Fibroblast of upper back skin (primary cell): ENCODE measurements at places on chromosomes 2 and 18.
A peak's percentile ranks its signal among the peaks of the same experiment; 100 is the strongest.

DNA sequence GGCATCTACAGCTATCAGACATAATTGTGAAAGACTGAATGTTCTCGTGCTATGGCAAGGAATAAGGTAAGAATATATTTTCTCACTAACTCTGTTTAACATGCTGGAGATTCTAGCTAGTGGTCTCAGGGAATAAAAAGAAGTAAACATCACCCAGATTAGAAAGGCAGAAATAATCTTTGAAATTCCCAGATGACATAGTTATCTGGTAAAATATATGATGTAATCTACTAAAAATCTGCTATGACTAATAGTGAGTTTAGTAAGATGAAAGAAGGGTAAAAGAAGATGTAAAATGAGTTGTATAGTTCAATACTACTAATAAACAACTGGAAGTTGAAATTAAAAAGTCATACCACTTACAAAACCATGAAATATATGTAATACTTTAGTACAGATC lies 134.2 kb downstream of the DSC3 start:
- DNase-seq: no peak

GRCh38 chr2:41924024-41924423 lies 123.8 kb upstream of the PKDCC start:
- no peak for DNase-seq

DNA sequence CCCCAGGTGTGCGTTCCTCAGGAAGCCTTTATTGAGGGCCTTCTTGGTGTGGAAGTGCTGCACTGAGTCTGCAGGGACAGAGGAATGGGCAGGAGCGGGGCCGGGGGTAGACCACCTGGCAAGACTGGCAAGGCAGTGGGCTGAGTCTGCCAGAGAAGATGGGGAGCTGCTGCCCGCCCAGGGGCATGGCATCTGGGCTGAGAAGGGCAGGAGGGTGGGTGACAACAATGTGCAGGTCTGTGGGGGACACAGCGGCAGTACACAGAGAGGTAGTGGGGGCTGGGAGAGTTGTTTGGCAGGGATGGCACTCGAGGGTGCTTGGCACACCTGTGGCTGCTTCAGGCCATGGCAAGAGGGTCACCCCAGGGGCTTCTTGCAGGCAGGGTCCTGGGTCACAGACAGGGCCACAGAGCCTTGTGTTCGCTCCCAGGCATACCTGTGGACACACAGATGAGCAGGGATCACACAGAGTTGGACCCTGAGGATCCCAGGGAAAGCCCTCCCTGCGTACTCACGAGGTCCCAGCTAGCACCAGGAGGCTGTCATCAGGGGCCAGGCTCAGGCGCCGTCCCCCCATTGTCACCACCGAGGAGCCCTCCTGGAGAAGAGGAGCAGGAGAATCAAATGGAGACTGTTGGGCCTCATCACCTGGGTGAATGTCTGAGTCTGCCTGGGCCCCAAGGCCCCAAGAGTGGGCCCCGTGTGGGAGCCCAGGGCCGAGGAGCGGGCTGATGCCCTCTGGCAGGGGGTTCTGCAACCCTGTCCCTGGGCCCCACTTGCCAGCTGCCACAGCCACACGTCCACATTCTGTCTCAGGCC lies 3.4 kb upstream of the OXER1 start:
- no peak for DNase-seq

GRCh38 chr2:172864182-172864581 lies 128.5 kb downstream of the RAPGEF4 start:
- no peak for DNase-seq

GRCh38 chr2:224875153-224875552 lies 159.0 kb upstream of the CCDC195 start:
- DNase-seq: no peak

DNA sequence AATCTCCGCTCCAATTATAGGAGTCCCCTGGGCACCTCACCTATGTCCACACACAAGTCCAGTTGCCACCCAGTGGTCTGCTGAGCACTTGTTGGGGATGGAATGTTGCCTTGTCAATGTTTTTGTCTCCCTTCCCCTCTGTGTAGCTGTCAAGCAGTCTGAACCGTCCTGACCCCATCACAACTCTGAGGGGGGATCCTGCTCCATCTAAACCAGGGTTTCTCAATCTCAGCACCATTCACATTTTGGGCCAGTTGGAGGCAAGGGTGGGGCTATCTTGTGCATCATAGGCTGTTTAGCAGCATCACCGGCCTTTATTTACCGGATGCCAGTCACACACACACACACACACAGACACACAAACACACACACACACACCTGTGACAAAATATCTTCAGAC lies 53.0 kb downstream of the CYP26B1 start:
- DNase-seq: no peak

DNA sequence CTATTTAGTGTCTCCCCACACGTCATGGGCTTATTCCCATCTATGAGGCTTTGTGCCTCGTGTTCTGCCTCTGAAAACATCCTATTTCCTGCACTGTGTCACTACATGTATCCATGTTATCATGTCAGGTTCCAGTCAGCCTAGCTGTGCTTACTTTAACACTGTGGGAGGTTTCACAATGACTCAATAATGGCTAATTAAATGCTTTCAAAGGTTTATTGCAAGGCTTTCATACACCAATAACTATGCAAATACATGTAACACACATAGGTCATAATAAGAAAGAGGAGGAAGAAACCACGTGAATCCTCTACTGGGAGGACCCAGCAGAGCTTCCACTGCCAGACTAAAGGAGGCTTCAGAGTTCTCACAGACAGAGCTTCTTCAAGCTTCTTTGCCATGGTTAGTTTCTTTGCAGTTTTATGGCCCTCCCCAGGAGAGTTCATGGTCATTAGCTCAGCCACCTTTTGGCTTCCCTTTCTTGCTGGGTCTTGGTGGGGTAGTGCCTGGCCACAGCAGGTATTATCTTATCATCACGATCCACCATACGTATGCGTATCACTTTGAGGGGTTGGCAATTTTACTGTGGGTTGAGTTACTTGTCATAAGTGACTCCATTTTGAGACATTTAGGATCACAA lies 5.1 kb upstream of the COLEC12 start:
- DNase-seq: no peak

GRCh38 chr2:219266886-219267285 lies 12.3 kb upstream of the DNAJB2 start:
- no peak for DNase-seq

DNA sequence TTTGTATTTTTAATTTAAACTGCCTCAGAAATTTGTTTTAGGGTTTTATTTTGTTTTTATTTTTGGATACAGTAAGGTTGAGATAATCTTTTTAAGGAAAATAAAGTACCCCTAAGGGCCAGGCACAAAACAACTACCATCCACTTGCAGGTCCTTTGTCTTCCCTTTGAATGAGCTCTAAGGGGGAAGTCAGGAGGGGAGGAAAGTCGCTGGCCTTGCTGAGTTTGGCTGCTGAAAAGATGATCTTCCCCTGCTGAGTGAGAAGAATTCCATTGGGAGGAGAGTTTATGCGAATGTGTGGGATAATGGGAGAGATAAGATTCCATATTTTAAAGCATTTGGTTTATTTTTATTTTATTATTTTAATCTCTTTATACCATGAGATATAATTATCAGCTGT lies 100.7 kb downstream of the ARHGAP15 start:
- no peak for DNase-seq

GRCh38 chr18:25813110-25813509 lies 277.3 kb downstream of the SS18 start:
- no peak for DNase-seq

- no peak for DNase-seq
These were observed 571.2 kb downstream of the ZEB2 start for GRCh38 chr2:143948710-143949109.

DNA sequence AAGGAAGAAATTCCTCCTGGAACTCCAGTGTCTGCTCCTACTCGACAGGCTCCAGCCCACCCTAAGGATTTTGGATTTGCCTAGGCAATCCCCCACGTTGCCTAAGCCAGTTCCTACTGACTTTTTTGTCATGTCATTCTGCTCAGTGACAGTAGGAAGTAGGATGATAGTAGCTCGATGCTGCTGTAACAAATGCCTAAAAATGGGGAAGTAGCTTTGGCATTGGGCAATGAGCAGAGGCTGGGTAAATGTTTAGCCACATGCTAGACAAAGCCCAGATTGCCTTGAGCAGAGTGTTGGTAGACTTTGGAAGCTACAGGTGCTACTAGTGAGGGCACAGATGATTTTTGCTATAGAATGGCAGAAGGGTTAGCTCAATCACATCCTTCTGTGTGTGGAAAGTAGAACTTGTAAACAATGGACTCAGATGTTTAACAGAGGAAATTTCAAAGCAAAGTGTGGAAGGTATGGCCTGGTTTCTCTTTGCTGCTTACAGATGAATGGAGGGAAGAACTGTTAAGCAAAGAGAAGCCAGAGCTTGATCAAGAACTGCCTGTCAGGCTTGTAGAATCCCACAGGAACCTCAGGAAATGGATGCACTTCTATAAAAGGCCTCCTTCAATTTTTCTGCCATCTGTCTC lies 154.8 kb downstream of the RNF144A start:
- no peak for DNase-seq

- peak; percentile 98 for DNase-seq
These were observed 42.6 kb upstream of the RAPGEF4 start for GRCh38 chr2:172693037-172693436.

- peak; percentile 41 for DNase-seq
These were observed 208.0 kb downstream of the TFCP2L1 start for GRCh38 chr2:121076885-121077549.

DNA sequence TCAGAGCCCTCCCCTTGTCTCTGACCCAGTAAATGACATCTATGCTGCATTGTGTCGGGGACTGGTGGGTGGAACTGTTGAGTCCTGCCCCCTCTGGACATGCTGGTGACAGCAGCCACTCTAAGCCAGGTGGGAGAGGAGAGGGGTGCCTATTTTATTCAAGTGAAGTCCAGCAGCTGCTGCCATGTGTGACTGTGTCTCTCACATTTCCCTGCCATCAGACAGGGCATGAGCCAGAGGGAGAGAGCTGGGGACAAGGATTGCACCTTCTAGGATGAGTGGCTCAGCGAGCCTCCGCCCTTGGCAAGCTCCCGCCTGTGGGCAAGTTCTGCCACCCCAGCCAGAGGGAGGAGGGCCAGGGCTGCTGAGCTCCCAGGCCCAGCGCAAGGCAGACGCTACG lies 13.7 kb downstream of the NGEF start:
- DNase-seq: no peak

GRCh38 chr2:177225965-177226360 lies 13.4 kb downstream of the HNRNPA3 start:
- DNase-seq: no peak

DNA sequence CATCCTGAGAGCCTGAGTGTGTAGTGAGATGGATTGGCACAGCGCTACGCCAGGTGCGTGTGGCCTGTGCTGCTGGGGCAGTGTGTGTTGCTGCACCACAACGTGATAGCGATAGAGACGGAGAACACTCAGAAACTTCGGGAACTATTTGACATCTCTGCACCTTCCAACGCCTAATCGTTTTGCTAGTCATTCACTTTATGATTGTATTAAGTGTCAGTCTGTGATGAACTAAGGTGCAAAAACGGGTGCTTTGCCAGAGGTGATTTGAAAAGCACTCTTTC lies 26.0 kb upstream of the IGFBP2 start:
- DNase-seq: no peak

- DNase-seq: no peak
These were observed 58.5 kb upstream of the KCNJ3 start for GRCh38 chr2:154640000-154640399.

DNA sequence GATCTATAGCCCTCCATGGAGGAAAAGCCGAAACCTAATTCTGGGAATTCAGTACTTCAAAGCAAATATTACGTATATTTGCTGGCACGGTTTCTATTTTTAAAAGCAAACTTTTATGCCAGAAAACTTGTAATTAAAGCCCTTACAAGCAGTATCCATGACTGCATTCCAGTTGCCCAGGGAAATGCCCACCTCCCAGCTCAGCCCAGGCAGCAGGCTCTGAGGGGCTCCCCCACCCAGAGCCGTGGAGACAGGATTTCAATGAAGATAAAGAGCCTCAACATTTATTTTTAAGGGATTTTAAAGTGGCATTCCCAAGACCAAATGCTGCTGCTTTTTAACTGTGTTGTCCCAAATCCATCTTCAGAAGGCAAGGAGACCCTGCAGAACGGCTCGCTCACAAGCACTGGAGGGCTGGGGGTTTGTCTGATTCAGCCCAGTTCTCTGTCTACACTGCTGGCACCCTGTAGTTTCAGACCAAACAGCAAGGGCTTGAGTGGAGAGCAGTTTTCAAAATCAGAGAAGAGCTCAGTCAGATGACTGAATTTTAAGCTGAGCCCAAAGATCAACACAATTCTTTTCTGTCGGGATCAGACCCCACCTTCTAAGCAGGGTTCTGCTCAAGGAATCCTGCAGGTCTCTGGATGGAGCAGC lies 105.1 kb downstream of the KCNF1 start:
- no peak for DNase-seq

DNA sequence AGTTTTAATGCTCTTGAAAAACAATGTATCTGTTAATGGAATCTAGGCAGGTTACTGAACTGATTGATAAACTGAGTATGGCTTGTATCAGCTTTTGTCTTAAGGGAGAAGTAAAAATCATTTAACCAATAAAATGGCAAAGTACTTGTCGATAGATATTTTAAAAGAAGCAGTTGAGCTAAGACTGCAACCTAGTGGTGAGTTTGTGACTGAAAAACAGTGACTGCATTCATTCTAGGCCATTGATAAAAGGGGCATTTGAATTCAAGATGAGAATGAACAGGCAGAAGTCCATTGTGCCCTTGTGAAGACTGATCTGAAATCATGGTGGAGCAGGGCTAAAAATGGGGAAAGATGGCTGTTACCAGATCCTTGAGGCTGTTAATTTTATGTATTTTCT lies 59.4 kb upstream of the MSTN start:
- DNase-seq: peak; percentile 14

DNA sequence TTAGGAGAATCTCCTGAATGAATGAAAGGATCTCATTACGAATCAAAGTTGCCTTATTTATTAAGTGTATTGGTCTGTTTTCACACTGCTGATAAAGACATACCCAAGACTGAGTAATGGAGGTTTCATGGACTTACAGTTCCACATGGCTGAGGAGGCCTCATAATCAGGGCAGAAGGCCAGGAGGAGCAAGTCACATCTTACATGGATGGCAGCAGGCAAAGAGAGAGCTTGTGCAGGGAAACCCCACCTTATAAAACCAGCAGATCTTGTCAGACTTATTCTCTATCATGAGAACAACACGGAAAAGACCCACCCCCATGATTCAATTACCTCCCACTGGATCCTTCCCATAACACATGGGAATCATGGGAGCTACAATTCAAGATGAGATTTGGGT lies 785.2 kb upstream of the POU3F3 start:
- DNase-seq: no peak
